ENCODE measurements at places on chromosomes 7 and 10.
A peak's percentile ranks its signal among the peaks of the same experiment; 100 is the strongest.

- DNase-seq = no peak
Measured at GRCh38 chr10:15672469-15672868, 47.3 kb downstream of the ITGA8 start.

- peak; percentile 11 for DNase-seq
Measured at GRCh38 chr10:104614245-104614831, 26.8 kb upstream of the SORCS3 start.

DNA sequence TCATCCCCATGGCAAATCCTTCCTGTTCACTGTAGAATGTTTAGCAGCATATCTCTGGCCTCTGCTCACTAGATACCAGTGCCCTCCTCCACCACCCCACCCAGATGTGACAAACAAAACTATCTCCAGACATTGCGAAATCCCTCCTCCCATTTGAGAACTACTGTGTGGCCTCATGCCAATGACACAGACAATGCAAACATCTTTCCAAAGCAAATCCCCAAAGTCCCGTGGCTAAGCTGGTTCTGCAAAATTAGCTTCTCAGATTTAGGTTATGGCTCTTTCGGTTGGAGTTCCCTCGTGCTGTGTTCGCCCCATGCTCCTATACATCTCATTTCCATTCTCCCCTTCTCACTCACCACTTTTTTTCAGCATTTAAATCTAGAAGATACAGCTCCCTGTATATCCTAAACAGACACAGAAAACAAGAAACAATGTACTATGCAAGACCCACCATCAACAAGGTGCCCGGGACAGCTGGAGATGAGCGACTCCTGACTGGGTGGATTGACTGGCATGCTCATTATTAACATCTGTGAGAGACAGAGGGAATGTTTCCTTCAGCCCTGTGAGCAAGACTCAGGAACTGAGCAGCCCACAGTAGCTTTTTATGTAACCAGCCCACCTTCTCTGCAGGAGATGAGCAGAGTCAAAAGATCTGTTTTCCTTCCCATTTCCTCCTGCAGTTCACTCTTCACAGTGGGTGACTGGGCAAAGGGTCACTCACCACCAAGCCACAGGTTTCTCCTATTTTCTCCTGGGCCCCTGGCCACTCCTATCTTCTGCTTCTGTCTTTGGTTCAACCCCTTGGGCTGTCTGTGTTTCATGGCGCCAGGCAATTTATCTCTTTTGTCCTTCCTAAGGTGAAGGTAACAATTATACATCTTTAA, 225.7 kb upstream of the AOAH start:
- DNase-seq = no peak

GRCh38 chr10:84820596-84820995, 492.2 kb downstream of the CCSER2 start:
- no peak for DNase-seq

DNA sequence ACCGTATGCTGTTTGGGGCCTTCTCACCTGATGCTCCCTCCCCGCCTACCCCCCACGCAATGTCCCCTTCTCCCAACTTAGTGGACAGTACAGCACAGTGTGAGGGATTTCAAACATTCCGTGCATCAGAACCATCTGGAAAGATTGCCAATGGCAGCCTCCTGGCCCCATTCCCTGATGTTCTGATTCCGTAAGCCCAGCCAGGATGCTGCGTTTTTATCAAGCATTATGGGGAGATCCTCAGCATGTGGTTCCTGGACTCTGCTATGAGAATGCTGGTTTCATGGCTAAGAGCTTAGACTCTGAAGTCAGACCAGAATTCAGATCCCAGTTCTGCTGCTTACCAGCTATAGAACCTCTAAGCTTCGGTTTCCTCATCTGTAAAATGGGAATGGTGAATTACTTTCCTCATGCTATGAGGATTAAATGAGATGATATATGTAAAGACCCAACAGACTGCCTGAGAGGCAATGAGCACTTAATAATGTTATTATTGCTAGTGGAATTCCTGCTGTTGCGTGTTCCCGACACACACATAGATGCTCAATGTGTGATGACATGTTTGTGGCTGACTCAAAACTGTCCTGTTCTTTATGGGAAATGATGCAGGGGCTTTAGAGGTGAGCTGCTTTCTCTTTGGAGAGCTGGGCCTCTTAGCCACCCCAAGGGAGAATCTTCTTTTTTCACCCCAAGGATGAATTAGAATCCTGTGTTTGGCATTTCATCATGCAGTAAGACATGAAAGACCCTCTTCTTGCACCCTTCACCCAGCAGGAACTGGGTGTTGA, 60.8 kb upstream of the SMNDC1 start:
- DNase-seq = no peak

- DNase-seq = no peak
Measured at GRCh38 chr10:131775433-131775832, 125.4 kb upstream of the PPP2R2D start.

- no peak for DNase-seq
Measured at GRCh38 chr7:71615017-71615416, 483.1 kb downstream of the GALNT17 start.

- no peak for DNase-seq
Measured at GRCh38 chr7:106779877-106780276, 85.2 kb upstream of the PIK3CG start.

DNA sequence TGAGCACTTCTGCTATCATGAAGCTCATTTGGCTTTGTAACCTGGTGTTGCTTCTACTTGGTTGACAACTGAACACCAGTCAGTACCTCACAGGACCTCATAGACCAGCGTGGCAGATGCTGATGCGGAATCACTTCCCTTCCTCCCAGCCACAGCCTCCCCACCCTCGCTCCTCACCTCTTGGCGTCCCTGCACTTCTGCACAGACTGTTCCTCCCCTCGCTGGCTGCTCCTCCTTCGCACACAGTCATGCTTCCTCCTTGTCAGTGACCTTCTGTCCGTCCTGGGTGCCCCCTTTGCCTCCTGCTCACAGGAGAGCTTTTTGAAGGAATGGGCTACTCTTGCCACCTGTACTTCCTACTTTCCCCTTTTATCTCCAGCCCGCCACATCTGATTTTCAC, 61.4 kb upstream of the CTBP2 start:
- DNase-seq = no peak

DNA sequence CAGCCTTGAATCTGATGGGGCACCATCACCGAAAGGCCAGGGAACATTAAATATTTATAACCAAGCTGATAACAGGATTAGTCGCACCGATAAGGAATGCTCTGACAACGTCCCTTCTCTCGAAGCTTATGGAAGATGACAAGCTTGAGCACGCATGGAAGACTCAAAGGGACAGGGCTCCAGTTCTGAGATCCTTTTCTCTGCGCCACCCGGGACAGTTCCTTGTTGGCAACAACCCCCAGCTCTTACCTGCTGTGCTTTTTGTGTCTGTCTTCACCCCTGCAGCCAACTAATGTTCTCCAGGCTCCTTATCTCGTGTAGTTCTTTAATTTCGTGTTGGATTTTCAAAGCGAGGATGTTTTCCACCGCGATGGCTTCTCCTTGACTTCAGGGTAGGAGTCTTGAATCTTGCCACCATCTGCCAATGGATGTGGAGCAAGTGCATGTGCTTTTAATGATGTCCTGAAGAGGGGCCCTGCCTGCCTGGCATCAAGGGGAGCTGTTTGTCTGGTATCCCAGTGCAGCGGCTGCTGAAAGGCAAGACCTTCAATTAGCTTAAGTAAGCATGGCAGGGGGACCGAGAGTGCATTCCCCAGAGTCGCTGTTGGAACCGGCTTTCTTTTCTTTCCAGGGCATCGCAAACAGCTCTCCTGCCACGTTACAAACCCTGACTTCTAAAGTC, 354 bp upstream of the FERD3L start:
- no peak for DNase-seq

GRCh38 chr10:22230158-22230833, 12.5 kb upstream of the EBLN1 start:
- peak; percentile 57 for DNase-seq

DNA sequence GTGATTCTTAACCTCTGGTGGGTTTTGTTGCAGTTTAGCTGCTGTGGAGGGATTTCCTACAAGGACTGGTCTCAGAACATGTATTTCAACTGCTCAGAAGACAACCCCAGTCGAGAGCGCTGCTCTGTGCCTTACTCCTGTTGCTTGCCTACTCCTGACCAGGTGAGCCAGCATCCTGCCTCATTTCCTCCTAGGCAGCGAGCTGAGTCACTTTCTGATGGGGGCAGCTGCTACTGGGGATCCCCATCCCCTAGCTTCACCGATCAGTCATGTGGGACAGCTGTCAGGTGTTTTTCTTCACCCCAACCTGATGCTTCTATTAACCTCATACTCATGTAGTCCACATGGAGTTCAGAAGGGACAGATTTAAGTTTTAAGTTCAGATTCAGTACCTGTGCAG, 21.7 kb upstream of the SMO start:
- no peak for DNase-seq

DNA sequence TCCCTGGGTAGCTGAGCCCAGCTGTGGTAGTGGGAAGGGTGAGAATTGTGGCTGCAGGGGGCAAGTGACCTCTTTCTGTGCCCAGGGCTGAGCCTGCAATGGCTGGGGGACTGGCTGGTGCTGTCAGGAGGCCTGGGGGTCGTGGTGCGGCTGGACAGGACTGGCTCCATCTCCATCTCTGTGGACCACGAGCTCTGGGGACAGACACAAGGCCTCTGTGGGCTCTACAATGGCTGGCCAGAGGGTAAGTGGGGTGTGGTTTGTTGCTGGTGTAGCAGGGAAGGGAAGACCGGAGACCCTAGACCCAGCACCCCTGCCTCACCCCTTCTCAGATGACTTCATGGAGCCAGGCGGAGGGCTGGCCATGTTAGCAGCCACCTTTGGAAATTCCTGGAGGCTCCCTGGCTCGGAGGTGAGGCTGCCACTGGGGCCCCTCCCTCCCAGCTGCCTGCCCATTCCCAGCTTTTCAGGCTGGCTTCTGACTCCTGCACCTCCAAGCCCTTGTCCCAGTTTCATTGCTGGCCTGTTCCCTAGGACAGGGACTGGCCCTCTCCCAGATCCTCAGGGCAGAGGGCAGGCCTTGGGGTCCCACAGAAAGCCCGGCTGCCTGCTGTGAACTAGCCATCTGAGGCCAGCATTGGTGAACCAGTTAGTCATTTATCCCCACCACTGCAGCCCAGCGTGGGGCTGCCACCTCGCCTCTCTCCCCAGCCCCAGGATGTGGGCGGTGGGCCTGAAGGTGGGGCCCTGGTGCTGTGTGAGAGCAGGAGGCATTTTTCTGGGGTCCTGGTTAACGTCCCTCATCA, 5.5 kb upstream of the ZNF467 start:
- no peak for DNase-seq

DNA sequence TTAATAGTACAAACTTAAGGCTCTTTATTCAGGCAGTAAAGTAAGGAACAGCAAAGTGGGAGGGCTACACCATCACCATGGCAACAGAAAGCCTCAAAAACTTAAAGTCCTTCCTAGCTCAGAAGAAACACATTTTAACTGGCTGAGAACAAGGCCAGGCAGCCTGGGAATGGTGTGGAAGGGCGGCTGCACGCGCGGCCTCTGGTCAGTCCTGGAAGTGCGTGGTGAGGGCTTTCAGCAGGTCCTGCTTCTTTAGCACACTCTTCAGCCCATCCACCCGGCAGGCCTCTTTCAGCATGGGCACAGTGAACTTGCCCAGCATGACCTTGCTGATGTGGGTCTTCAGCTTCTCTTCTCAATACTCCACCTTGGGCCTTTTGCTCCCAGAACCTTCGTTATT, 133.0 kb downstream of the CYP26A1 start:
- no peak for DNase-seq

GRCh38 chr10:86301971-86302370, 64.6 kb downstream of the GRID1 start:
- DNase-seq = no peak

DNA sequence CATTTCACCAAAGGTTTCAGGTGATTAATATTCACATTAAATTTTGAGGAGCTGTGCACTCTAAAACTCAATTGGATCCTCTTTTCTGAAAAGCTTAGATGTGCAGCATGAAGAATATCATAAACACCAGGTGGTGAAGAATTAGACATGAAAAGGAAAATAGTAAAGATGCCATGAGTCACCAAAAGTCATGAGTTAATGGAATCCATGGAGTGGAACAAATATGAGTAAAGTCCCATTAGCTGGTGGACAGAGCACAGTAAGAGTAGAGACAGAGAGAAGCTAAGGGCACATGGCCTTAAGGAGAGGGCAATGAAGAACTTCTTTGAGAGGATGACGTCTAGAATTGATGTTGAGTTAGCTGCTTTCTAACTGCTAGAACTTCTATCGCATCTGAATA, 271.6 kb downstream of the CSTF2T start:
- DNase-seq = no peak

DNA sequence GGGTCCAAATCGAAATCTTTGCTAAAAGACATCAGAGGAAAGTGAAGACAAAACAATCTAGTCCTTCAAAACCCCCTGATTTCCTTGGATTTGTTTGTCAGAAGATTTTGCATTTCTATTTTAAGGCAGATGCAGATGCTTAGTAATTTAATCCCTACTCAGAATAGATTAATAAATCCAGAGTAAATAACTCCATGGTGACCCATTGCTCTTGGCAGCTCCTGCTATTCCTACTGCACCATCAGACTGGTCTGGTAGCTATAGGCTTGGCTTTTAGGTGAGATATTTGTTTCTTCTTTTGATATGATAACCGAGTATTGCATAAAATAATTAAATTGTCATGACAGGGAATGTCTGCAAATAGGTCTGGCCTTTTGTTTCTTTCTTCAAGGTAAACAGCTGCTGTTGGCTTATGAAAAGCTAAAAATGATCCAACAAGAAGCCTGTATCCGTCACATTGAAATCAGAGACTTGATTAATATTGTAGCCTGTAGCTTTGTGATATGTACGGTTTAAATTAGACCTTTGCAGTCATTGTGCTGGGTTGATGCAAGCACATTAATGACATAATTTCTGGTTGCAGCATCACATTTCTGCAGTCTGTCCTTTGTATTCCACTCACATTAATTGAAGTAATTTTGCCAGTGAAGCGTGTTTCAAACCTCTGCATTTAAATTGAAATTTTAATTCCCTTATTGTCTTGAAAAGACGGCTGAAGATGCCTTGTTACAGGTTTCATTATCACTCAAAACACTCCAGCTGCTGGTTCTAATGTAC, 40.7 kb downstream of the EXOC4 start:
- no peak for DNase-seq

DNA sequence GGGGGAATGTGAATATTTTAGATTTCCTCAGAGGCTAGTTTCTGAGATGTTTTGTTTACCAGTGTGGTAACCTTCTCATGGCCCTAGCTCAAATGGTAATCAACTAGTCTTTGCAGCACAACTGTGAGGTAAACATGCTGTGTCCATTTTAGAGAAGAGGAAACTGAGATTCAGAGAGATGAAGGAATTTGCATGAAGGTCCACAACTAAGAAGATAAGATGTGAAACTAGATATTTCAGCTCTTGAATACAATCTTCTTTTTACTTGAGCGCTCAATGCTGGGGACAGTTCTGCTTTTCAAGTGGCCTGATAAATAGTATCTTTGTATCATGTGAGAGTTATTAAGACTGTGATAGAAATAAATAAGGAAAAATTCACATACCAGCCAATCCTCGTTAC, 245.4 kb downstream of the AUTS2 start:
- no peak for DNase-seq
